AML-193 (cell line): ENCODE measurements at places on chromosomes 5 and 9.

DNA sequence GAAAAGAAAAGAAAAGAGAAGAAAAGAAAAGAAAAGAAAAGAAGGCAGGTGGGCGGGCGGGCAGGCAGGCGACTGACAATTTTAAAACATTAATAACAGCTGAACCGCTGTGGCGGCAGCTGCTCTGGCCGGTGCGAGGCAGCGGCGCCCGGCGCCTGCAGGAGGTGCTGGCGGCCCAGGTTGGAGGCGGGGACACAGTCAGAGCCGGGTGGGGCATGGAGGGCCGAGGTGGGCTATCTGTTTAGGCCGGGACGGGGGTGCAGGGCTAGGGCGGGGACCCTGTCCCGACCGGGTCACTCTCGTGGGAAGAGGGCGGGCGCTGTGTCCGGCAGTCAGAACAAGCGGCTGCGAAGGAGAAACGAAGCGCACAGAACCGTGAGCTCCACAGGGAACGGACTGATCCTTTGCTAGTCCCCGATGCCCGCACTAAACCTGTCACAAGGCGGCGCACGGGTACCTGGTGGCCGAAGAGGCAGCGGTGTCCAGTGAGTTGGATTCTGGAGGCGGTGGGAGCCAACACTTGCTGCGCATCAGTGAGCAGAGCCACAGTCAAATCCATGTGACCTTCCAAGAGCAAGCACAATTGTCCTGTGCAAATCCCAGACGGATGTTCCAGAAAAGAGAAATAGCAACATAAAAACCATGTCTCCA lies 13.6 kb upstream of the ALDOB start:
- DNase-seq = no peak

DNA sequence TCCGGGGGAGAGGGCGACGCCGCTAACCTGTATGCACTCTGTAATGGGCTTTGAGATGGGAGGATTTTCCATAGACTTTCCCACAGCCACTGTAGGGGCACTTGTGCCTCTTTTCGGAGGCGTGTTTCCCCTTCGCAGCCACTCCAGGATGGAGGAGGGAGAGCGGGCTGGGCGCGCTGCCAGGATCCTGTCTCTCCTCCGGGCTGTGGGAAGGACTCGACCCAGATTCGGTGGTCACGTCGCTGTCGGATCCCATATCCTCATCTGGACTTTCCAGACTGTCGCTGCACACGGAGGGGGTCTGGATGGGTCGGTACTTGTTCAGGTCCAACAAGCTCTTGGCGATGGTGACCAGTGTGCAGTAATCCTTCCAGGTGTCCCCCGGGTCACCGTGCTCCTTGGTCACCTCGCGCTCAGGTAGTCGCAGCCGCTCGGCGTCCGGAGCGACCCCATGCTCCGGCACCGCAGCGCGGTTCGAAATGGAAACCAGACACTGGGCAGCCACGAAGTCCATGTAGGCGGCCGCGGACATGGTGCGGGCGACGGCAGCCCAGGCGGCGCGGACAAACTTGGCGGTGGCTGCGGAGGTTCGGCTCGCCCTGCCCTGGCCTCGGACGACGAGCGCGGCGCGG lies 1.5 kb downstream of the KLF9 start:
- no peak for DNase-seq

GRCh38 chr5:161372682-161373344 lies 173.7 kb downstream of the GABRB2 start:
- DNase-seq = no peak

- DNase-seq = no peak
Observed at GRCh38 chr9:2875218-2875977, 31.5 kb upstream of the PUM3 start.

DNA sequence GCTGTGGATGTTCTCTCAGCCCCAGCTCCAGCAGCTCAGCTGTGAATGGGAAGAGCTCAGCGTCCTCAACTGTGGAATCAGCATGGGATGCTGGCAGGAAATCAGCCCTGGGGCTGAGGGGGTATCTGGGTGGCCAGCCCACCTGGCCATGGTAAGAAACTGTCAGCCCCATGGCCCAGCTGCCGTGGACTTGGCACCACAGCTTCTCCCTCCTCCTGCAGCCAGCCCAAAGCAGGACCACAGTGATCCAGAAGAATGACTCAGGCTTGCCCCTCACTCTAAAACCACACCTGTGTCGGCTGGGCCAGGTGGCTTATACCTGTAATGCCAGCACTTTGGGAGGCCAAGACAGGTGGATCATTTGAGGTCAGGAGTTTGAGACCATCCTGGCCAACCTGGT lies 48.0 kb downstream of the SAR1B start:
- no peak for DNase-seq

DNA sequence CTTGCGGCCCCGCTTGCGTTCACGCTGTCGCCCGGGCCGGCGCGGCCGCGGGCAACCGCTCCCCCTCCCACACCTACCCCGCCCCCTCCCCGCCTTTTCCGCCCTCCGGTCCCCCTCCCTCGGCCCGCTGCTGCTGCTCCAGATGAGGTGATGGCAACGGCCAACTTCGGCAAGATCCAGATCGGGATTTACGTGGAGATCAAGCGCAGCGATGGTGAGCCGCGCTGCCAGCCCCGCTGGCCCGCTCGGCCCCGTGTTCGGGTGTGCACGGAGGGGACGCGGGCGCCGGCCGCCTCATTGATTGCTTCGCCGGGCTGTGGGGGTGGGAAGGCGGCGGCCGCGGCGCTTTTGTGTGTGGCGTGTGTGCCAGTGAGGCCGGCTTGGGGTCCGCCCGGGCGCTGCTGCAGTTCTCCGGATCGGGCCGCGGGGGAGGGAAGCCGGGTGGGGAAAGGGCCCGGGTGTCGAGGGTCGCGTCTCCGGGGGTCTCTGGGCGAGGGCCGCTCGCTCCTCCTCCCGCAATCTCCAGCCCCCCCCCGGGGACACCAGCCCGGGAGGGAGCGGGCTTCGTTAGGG lies 403 bp downstream of the KIF2A start:
- DNase-seq = no peak

DNA sequence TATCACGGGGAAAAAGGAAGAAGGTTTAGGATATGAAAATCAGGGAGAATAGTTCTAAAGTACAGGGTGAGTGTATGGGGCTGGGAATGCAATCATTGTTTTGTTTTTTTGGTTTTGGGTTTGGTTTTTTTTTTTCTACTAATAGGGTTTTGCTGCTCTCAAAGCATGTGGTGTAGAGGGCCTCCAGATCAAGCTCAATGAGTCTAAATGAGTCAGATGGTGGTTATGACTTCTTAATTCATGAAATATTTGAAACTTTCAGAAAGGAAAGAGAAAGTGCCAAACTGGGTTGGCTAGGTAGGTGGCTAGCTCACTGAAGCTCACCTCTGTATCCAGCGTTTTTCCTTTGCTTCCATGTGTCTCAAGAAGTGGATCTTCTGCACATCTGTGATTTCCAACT lies 10.7 kb downstream of the OR1L8 start:
- no peak for DNase-seq

- peak; percentile 2 for DNase-seq
Observed at GRCh38 chr5:84088996-84089395, 295.7 kb downstream of the EDIL3 start.

- no peak for DNase-seq
Observed at GRCh38 chr5:10493884-10494283, 52.2 kb downstream of the ROPN1L start.

DNA sequence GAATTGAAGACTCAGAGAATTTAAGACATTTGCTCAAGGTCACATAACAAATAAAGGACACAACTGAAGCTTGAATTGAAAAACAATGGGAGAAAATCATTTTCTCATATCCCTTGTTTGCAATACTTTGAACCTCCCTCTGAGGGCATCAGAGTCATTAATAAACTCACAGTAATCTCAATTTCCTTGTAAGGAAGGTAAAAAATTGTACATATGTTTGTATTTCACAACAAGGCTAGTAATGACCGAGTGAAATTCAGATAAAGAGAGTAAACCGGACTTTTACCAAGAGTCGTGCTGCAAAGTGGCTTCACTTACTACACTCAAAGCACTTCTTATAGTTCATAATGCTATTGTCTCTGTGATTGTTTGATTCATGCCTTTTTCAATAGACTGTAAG lies 665.0 kb downstream of the NR2F1-AS1 start:
- DNase-seq = peak; percentile 1

- DNase-seq = no peak
Observed at GRCh38 chr5:169133531-169133930, 167.4 kb downstream of the SLIT3 start.
